ENCODE measurements at places on chromosomes 5 and 9.

DNA sequence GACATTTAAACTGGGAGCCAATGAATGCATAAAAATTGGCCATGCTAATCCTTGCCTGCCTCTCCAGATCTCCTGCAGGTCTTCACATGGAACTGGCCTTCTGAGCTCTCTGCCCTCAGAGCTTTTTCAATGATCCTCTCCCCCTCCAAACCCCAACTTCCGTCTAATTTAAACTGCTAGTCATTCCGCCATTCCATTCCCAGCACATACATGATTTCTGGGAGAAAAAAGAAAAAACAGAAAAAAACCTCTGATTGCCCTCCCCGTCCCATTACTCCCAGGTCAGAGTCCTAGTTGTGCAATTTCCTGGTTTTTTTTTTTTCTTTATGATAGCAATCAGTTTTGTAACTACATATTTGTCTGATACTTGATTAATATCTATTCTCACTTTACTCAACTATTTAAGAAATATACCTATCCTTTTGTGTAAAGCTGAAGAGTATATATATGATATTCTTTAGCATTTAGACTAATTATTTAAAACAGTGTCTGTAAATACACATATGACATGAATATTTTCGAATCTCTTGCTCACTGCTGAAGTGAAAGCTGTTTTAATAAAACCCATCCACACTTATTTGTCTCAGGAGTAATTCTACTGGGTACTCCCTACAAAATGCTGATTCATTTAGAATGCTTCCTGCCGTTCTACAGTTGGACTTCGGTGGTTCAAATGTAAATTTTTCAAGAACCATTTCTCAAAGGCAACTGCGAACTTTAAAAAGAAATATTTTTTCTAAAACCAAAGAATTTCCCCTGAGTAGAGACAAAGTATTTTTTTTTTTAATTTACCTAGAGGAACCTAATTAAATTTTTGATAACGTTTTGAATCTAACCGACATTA is 1.6 kb downstream of the HINT1 start:
- no peak for DNase-seq

GRCh38 chr9:100690438-100690837 is 112.6 kb downstream of the CAVIN4 start:
- DNase-seq = no peak

GRCh38 chr5:134906811-134907210 is 1.9 kb downstream of the PCBD2 start:
- DNase-seq = no peak

- DNase-seq = peak; percentile 59
Observed at GRCh38 chr9:134643222-134643671, 1.6 kb downstream of the COL5A1 start.

- peak; percentile 61 for DNase-seq
Observed at GRCh38 chr5:35924950-35925722, 13.3 kb downstream of the CAPSL start.

GRCh38 chr5:98301547-98301946 is 471.9 kb upstream of the RGMB start:
- no peak for DNase-seq

DNA sequence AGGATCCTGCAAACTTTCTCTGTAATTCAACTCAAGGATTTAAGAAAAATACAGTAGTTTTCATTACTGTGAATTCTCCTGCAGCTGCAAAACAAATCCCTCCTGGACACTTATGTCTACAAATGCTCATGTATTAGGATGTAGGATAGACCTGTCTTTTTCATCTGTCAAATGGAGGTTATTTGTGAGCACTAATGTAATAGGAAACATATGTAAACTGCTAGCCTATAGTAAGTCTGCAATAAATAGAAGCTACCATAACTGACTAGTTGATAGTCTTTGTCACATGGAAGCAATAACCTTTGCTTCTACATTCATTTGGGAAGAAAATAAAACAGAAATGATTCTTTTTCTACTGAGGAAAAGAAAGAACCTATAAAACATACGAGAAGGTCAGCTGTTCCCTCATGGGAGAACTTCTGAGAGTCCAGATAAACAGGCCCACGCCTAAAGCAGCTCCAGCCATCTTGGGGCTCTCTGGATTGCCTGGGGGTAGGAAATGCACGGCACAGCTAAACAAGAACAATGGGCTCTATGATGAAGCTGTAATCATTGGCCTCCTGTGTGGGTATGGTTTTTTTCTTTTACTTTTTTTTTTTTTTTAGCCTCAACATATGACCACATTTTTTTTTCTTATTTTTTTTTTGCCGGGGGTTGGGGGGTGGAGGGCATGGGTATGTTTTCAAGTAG is 6.2 kb downstream of the KCNV2 start:
- DNase-seq = no peak
